ENCODE measurements at places on chromosomes 7 and 10. TPM values are rescaled to one million over a fixed set of nuclear protein-coding genes. Genes with fewer than 3 reads are reported as not detected.

DNA sequence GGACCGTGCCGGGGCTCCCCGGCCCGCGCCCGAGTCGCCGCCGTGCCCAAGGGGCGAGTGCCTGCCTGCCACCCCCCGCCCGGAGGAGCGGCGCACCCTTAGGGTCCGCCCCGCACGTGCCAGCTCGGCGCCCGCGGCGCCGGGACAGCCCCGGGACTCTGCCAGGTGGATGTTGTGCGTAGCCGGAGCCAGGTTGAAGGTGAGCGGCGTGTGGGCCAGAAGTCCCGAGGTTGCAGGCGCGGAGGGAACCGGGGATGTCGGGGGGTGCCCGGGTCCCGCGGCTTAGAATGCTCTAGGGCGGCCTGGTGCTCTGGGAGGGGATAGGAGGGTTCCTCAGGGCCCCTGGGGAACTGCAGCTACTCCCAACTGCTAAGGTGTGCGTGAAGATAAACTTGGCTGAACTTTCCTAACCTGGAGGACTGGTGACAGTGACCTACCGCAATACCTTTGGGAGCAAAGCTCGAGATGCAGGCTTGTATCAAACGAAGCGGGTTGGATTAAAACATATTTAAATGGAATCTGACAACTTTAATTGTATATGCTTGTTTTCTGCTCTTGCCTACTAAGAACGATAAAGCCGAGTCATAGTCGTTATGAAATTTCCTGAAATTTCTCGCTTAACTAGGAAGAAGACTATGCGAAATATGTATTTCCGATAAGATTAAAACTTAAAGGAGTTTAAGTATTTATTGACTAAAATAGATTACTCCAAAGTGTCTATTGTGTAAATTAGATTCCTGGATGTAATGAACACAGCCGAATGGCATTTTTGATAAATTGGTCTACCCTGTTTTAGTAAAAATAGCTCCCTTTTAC, at the start of gene CUX1:
Gene CUX1 (plus strand): TSS at position 156 of the 816 bp plus-strand sequence. CDS start 14 bp downstream, at position 170.
- DNase-seq = peak; percentile 28

- DNase-seq = no peak
Measured at GRCh38 chr7:147033641-147034040, 917.0 kb downstream of the CNTNAP2 start.

DNA sequence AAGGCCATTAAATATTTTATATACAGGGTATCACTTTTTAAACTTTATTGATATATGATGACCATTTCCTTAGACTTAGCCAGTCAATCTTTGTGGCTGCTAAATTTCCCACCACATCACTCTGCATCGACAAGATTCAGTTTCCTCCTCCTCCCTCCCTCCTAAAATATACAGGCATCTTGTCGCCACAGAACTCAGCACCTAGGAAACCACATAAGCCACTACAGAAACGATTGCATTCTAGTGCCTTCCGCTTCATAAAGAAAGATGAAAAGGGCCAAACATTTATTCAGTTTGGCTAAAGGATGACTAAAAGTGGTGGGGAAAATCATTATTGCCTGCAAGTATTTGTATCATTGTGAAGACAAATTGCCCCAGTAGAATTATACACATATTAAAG, 30.7 kb downstream of the ERCC6 start:
- DNase-seq = peak; percentile 11

DNA sequence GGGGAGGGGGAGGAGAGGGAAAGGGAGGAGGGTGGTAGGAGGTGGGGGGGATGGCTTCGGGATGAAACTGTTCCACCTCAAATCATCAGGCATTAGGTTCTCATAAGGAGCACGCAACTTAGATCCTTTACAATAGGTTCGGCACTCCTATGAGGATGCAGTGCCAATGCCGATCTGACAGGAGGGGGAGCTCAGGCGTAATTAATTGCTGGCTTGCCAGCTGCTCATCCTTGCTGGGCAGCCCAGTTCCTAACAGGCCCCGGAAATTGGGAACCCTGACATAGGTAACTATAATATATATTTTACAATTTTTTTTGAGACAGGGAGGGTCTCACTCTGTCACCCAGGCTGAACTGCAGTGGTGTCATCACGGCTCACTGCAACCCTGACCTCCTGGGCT, 118.8 kb upstream of the SFMBT2 start:
- no peak for DNase-seq

Gene CRYGN
- not detected for total RNA-seq
